Brain (organoid and tissue), 16 donors: ENCODE measurements at places on chromosomes 7 and 10.

- DNase-seq, result no peak
Observed at GRCh38 chr7:135966341-135967043, 10.7 kb downstream of the MTPN start.

GRCh38 chr10:4003348-4003973 is 218.5 kb upstream of the KLF6 start:
- DNase-seq, result no peak

- no peak for DNase-seq
Observed at GRCh38 chr7:46746695-46747687, 825.9 kb upstream of the IGFBP3 start.

DNA sequence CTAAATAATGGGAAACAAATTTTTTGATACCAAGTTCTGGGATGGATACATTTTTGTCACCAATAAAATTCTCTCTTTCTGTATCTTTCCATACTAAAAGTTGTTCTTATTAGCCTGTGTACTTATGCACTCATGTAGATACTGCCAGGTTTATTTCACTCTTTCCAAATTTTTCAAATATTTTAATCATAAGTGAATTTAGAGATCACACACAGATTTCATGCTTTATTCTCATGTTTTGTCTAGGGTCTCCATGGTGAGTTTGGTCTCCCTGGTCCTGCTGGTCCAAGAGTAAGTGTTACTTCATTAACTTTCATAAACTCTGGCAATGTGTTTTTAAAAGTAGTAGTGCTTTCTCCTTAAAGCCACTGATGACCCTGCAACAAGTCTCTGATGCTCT is 20.3 kb downstream of the COL1A2 start:
- DNase-seq, result no peak

DNA sequence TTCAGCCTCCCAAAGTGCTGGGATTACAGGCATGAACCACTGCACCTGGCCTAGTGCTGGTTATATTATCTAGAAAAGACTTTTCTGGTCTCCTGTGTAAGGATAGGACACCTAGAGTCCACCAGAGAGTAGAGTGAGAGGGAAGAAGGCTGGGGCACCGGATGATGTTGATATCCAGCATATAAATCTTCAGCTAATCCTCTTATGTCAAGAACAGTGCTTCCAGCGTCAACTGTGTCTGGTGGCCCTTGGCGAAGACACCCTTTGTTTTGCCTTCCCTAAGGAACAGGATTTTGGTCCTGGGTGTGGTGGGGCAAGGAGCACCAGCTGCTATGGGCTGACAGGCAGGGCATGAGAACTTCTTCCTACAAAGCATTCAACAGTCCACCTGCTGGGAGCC is 16.3 kb upstream of the INMT start:
- DNase-seq, result no peak

DNA sequence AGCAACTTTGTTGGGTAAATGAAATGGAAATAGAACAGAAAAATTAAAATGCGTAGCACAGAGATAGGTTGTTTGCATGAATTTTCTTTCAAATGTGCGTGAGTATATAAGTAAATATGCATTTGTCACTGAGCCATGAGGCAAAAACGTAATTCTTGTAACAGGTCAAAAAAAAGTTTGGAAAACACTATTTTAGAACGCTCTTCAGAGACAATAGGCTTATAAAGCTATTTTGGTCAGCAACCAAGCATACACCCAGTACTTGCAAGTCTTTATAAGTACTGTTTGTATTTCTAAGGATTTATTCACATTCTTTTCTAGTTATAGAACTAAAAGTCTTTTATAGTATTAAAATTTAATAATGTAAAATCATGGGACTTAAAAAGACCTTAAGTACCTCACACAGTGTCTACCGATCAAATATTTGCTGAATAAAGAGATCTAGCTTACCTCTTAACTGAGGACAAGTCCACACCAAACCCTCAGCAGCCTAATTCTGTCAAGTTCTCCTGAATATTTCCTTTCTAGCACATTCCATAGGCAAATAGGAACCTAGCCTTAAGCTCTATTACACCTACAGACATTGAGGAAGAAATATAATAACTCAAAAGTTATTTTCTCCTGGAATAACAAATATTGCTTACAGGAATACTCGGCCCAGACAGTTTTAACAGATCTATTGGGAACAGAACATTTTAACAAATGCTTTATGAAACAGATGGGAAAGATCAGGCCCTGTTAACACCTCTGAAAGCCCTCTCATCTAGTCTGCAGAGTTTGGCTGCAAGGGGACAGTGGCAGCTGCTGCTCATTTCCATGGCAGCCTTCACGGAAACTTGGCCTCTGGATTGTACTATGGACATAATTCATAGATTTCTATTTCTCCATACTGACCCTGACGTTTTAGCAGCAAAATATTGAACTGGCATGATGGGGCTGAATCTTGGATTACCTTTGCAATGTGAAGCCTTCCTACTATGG is 8.8 kb downstream of the CRPPA start:
- peak; percentile 61 for DNase-seq

DNA sequence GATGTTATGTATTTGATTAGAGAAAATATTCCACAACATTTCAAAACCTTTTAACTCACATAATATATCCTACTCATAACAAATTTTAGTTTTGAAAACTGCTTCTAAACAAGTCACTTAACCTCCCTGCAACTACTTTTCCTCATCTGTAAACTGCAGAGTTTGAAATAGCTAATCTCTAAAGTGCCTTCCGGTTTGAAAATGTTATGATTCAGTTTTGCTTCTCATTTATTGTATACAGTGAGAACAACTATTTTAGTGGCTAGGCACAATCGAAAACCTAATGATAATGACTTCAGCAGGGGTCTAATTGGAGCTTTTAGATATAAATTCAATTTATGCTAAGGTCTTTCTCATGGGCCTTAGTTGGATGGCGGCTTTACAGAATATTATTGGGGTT is 30.7 kb upstream of the TEX47 start:
- no peak for DNase-seq

DNA sequence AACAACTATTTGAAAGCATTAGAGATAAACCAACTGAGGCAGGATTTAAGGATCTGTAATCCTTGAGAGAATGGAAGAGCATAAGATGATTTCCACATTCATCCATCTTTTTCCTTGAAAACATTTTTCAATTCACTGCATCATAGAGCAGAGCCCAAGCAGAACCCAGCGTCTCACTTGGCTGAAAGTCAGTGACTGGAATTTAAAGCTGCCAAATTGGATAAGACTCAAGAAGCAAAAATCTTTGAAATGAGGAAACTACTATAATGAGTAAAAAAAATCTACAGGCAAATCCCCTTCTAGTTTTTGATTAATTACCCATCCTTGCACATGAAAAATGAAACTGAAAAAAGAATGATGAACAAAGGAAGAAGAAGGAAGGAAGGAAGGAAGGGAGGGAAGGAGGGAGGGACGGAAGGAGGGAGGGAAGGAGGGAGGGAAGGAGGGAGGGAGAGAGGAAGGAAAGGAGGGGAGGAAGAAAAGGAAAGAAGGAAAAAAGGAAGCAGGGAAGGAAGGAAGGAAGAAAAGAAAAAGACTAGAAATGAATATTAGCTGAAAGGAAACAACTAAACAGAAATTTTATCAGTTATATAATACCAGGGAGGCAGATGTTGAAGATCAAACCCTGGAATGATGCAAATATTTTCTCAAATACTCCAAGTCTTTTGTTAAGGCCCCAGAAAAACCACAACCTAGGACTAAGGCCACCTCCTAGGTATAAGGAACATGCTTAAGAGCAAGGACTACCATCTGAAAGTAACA is 336.3 kb upstream of the MAGI2 start:
- peak; percentile 24 for DNase-seq

DNA sequence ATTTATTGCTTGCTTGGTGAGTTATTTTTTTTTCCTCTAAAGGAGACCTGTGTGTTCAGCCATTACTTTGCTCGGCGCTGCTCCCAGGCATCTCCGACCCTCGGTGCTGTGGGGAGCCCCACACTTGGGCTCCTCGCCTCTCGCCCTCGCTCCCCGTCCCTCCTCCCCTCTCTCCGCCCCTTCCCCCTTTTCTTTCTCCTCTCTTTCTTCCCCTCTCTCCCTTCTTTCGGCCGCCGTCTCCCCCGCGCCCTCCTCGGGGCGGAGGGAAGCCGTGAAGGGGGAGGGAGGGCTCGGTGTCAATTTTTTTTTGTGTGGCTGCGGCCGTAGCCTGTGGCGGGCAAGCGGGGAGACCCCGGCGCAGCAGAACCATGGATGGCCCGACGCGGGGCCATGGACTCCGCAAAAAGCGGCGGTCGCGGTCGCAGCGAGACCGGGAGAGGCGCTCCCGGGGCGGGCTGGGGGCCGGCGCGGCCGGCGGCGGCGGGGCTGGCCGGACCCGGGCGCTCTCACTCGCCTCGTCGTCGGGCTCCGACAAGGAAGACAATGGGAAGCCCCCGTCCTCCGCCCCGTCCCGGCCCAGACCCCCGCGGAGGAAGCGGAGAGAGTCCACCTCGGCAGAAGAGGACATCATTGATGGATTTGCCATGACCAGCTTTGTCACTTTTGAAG is 1.1 kb downstream of the AUTS2 start:
- peak; percentile 58 for DNase-seq

DNA sequence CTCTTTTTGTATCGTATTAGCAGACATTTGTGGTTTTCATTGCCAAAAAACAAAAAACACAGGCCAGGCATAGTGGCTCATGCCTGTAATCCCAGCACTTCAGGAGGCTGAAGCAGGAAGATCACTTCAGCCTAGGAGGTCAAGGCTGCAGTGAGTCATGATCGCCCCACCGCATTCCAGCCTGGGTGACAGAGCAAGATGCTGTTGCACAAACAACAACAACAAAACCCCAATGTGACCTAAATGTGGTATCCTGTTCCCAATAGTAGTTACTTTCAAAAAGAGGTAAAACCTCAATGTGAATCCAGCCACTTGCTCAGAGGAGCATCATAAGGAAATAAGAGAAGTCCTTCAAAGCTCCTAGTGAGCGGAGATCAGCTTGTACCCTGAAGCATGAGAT is 45.8 kb upstream of the SKAP2 start:
- no peak for DNase-seq
